Astrocyte (in vitro differentiated cells and primary cell): ENCODE measurements at places on chromosomes 16 and 17.

- no peak for DNase-seq
These were observed 35.0 kb upstream of the BCAR1 start for GRCh38 chr16:75286389-75286788.

DNA sequence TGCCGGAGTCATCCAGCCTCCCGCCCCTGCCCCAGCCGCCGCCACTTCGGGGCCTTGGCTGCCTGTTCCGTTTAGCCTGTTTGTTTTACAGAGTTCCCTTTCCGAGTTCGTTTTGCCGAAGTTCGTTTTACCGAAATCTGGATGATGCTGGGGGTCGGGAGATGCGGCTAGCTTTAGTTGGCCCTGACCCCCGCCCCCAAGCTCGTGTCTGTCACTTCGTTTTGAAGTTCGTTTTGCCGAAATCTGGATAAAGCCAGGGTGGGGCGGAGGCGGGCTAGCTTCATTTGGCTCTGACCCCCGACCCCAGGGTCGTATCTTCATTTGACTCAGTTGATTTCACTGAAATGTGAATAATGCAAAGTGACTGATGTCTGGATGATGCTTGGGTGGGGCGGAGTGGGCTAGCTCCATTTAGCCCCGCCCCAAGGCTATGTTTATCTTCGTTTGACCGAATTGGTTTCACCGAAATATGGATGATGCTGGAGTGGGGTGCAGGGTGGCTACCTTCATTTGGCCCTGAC is 591 bp downstream of the PSMD7 start:
- no peak for DNase-seq

DNA sequence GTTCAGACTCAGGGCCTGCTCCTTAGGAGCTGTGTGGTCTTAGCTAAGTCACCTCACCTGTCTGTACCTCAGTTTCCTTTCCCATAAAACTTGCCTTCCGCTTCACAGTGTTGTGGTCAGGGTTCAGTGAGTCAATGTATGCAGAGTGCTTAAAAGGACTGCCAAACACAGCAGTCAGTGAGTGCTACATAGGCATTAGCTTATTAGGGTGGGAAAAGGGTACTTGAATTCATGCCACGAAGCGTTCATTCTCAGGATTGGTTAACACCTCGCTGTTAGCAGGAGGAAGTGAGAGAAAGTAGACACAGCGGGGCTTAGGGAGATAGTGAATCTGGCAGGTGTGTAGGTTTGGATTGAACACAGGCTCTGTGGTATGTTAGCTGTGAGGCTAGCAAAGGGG is 155.2 kb downstream of the SHISA9 start:
- DNase-seq = no peak

- DNase-seq = no peak
These were observed 130.0 kb upstream of the TOX3 start for GRCh38 chr16:52676959-52677358.

DNA sequence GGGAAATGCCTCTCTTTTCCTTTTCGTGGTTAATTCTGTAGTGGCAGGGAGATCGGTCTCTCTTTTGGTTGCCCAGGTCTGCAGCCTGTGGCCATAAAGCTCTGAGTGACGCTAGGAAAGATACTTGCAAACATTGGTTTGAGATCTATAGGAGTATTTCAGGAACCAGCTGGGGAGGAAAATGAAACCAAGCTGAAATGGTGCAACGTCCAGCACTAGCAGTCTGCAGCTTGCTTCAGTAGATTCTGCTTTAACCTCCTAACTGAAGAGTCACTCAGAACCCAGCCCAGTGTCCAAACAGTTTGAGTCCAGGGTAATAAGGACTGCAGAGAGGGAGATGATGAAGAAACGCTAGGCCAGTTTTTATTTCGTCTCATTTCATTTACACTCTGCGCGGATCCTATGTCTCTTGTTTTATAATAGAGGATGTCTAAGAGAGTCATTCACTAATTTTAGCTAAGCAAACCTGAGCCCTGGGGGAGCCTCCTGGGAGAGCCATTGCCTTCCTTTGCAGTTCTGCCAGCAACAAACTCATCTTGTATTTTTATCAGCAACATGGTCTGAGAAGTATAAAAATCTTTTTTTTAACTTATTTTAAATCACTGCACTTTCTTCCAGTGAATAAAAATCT is 12.0 kb downstream of the SP2 start:
- no peak for DNase-seq

DNA sequence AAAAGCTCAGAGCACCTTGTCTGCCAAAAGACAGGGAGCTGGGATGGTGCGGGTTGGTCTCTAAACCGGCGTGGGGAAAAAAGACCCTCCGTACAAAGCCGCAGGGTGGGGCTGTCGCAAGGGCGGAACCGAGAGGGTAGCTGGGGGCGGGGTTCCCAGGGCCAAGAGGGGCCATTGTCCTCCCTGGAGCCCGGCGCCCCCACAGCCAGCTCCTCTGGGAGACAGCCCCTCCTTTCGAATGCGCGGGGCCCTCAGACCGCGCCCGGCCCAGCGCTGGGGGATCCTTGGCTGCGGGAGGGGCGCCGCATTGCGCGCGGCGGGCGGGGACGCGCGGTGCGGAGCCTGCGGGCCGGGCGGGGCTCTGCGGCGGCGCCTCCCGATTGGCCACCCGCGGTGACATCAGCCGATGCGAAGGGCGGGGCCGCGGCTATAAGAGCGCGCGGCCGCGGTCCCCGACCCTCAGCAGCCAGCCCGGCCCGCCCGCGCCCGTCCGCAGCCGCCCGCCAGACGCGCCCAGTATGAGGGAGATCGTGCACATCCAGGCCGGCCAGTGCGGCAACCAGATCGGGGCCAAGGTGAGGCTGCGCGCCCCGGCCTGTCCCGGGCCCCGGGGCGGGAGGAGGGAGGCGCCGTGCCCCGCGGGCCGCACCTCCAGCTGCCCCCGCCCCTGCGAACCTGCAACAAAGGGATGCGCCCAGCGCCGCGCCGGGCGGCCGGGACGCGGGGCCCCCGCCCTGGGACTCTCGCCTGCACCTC is at the start of gene TUBB3:
Gene TUBB3 (plus strand): TSS at position 459 of the 756 bp plus-strand sequence. CDS start 60 bp downstream, at position 519.
- peak; percentile 64 for DNase-seq

DNA sequence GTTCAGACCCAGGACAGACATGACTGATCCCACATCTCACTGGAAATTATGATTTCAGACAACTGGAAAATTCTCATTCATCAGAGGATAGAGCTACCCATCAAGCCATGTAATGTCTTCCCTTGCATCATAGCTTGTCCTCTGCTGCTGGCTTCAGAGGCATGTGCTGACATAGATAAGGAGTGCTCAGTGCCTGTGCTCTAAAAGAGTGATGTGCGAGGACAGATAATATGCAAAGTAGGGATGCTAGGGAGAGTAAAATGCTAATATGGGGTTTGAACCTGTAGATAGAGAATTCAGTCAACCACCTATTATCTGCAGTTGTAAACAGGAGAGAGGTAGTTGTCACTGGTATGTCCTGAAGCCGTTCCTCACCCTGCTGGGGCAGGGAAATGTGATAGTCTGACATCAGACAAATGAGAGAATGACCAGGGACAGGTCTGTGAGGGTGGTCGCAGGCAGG is 349.7 kb upstream of the CCL2 start:
- DNase-seq = no peak

DNA sequence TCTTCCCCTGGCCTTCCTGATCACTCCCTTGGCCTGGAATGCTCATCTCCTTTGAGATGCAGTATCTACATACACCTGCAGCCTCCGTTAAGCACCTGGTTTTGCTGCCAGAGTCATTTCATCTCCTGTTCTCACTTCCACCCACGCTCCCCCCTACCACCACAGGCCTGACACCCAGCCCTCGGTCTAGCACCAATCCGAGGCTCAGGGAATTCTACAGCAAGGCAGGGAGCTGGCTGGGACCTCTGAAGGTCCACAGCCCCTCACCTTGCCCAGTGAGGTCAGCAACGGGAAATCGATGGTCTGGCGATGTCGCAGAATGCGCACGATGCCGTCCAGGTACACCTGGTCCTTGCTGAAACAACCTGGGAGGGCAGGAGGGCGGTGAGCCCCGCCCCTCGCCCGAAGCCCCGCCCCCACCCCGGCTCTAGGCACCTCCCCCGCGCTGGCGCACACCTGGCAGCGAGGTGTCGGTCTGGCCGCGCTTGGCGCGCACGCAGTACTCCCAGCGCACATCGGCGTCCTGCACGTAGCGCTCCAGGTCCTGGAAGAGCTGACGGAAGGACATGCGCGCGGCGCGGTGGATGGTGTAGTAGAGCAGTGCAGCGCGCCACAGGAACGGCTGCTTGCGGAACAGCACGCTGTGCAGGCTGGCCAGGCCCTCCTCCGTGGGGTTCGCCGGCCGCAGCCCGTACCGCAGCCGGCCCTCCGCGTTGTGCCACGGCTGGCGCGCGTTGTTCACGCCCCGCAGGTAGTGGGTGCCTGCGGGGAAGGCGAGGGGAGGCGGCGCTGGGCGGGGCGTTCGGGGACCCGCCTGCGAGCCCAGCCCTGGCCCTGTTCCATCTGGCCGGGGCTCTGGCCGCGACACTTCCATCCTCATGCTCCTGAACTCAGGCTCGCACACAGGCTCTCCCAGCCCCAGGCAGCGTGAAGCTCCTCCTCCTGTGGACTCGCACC is 5.7 kb downstream of the MATCAP1 start:
- DNase-seq = no peak

DNA sequence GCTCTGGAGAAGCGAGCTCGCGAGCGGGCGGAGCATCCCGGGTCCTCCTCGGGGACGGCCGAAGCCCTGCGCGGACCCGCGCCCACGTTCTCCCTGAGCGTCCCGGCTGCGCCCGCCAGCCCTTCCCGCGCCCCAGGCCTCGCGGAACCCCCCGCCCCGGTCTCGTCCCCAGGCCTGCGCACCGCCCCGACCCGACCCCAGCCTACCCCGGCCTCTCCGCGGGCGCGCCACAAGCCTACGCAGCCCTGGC is 159 bp downstream of the USP36 start:
- no peak for DNase-seq

GRCh38 chr17:34736611-34737010 is 157.2 kb downstream of the TMEM132E start:
- no peak for DNase-seq

DNA sequence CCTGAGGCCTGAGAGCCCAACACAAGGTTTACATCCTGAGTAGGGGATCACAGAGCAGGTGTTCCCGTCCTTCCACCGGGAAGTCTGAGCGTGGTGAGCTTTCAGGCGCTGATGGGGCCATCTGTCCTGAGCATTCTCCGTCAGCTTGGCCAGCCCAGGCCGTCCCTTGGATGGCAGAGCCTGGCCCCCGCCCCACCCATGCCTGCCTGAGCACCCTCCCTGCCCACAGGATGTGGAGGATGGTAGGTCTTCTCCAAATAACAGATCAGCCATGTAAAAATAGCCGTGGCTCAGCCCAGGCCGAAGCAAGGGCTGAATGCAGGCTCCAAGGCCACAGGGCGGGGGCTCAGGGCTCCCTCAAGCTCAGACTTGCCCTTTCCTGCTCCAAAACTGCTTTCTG is 20.2 kb downstream of the SPNS2 start:
- no peak for DNase-seq

- peak; percentile 35 for DNase-seq
These were observed 1.3 kb downstream of the NETO2 start for GRCh38 chr16:47142486-47142820.

DNA sequence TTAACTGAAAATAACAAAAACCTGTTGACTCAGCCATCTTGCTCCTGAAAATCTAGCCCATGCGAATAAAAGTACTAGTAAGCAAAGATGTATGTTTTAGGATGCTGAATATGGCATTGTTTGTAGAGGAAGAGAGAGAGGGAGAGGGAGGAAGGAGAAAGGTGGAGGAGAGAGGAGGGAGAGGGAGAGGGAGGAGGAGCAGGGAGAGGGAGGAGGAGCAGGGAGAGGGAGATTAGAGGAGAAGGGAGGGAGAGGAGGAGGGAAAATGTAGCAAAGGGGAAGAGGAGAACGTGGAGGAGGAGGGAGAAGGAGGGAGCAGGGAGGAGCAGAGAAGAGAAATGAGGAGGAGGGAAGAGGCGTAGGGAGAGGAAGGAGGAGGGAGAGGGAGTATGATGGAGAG is 324.5 kb upstream of the EEF2KMT start:
- no peak for DNase-seq

- DNase-seq = no peak
These were observed 225.3 kb upstream of the GSE1 start for GRCh38 chr16:85387731-85388295.

GRCh38 chr17:73550556-73550955 is 93.7 kb downstream of the SDK2 start:
- DNase-seq = no peak
